Type B pancreatic cell (in vitro differentiated cells): ENCODE measurements at places on chromosomes 16 and 17.

- no peak for DNase-seq
Measured at GRCh38 chr16:23863511-23864422, 28.0 kb downstream of the PRKCB start.

DNA sequence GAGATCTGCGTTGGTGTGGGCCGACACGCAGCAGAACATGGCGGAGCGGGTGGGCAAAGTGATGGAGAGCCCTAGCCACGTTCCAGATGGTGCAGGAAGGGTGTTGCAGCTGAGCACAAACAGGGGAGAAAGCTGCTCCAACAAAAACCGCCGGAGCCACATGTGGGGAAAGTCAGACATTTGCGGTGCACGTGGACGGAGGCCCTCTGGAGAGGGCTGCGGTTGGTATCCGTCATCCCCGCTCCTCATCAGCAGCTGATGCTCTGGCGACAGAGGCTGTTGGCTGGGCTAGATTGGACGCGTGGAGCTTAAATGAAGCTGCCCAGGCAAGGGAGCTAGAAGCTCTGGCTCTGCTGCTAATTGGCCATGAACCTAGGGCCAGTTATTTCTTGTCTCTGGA is 43.5 kb upstream of the ADCY9 start:
- no peak for DNase-seq

DNA sequence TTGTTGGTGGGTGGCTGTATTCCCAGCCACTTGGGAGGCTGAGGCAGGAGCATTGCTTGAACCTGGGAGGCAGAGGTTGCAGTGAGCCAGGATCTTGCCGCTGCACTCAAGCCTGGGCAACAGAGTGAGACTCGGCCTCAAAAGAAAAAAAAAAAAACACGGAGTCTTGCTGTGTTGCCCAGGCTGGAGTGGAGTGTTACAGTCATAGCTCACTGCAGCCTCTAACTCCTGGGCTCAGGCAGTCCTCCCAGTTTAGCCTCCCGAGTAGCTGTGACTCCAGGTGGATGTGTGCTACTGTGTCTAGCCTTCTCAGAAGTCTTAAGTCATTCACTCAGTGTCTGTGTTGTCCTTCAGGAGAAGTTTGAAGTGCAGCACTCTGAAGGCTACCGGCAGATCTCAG is 27.4 kb downstream of the NDE1 start:
- no peak for DNase-seq

- DNase-seq: no peak
Measured at GRCh38 chr16:85366031-85366763, 246.9 kb upstream of the GSE1 start.

- no peak for DNase-seq
Measured at GRCh38 chr17:10251212-10251948, 53.0 kb upstream of the GAS7 start.

DNA sequence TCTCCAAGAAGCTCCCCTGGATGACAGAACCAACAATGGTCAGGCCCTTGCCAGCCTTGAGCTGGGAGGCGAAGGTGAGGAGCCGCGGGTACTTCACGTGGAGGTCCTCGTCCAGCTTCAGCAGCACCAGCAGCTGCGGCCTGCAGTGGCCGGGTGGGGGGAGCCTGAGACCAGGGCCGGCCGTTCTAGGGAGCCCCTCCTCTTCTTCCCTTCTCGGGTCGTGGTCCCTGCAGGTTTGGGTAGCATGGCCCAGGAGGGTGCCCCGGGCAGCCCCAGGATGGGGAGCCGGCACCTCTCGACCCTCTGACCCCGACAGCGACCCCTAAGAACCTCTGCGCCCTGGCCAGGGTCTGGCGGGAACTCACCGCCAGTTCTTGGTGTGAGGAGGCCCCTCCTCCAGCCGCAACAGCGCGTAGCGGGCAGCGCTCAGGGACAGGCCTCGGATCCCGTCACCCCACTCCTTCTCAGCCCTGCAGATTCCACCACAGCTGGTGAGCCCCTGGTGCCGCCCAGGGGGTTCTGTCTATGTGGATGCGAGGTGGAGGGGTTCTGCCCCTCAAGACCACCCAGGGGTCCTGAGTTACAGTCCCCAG is 3.1 kb upstream of the LCAT start:
- DNase-seq: no peak

- DNase-seq: no peak
Measured at GRCh38 chr17:78137392-78138203, 7.0 kb downstream of the TMC8 start.

GRCh38 chr17:73096211-73096610 is 3.7 kb upstream of the SLC39A11 start:
- DNase-seq: no peak

DNA sequence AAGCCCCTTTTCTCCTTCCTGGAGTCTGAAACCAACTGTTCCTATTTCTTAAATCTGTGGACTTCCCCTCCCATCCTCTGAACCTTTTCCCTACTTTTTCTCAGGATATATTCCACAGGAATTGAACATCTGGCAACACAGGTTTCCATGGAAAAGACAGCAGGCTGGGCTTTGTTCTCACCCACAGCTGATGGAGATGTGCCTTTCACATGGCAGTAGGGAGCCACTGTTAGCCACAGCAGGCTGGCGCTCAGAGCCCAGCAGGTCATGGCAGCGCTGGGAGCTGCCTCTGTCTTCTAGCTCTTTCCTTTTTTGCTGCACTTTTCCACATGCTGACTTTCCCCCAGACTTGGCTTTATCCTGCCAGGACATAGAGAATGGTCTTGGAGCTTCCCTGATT is 116.4 kb upstream of the NLRP1 start:
- DNase-seq: no peak

DNA sequence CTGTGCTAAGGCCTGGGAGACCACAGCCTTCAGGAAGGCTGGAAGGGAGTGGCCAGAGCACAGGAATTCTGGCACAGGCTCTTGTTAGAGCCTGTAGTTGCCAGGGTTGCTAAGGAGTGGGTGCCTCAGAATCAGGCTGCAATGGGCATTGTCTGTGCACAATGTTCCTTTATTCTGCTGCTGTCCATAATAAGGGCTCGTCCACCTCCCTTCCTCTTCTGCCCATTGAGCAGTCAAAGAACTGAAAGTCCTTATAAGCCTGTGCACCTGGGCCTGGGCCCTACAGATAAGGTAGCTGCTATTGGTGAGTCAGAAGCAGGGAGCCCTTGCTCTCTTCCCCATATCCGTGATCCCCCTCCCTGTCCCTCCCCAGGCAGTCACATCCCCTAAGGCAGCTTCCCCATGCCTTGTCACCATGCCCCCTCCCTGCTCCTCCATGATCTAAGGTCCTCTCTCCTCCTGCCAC is 5.4 kb upstream of the CNGB1 start:
- DNase-seq: no peak

GRCh38 chr17:31112001-31112661 is 17.4 kb downstream of the NF1 start:
- DNase-seq: no peak

GRCh38 chr16:88497561-88498462 is 44.7 kb downstream of the ZFPM1 start:
- no peak for DNase-seq

DNA sequence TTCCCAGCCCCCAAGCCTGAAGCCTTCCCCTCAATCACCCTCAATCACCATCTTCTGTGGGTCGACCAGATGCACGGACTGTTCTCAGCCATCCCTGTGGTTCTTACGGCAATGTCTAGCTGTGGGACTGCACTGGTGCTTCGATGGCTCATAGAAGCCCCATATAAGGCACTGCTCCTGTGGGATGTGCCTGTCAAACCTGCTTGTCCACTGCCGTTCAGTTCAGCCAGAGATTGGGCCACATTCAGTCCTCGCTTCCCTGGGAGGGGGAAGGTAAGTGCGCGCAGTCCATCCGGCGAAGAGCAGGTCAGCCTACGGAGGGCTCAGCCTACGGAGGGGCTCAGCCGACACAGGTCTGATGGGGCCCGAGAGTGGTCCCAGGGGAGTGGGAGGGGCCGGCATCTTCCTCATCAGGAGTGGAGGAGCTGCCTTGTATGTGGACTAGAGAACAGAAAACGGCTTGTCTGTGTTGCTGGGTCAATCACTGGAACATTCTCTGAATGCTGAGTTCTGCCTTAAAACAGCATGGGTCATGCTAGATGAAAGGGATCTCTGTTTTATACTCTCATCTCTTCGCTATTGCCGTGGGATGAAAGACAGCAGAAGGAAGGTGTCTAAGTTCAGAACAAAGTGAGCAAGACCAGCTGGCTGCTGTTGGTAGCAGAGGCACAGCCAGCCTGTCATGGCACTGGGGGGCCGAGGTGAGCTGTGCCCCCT is at the start of gene CARD14:
CARD14 (plus strand) TSS at position 247 of the 717 bp plus-strand sequence. CDS start 11,409 bp downstream, outside the sequence.
- DNase-seq: no peak

- DNase-seq: no peak
Measured at GRCh38 chr17:7553356-7553755, 4.5 kb downstream of the TNFSF12 start.

GRCh38 chr16:86012221-86012620 is 113.3 kb downstream of the IRF8 start:
- no peak for DNase-seq

DNA sequence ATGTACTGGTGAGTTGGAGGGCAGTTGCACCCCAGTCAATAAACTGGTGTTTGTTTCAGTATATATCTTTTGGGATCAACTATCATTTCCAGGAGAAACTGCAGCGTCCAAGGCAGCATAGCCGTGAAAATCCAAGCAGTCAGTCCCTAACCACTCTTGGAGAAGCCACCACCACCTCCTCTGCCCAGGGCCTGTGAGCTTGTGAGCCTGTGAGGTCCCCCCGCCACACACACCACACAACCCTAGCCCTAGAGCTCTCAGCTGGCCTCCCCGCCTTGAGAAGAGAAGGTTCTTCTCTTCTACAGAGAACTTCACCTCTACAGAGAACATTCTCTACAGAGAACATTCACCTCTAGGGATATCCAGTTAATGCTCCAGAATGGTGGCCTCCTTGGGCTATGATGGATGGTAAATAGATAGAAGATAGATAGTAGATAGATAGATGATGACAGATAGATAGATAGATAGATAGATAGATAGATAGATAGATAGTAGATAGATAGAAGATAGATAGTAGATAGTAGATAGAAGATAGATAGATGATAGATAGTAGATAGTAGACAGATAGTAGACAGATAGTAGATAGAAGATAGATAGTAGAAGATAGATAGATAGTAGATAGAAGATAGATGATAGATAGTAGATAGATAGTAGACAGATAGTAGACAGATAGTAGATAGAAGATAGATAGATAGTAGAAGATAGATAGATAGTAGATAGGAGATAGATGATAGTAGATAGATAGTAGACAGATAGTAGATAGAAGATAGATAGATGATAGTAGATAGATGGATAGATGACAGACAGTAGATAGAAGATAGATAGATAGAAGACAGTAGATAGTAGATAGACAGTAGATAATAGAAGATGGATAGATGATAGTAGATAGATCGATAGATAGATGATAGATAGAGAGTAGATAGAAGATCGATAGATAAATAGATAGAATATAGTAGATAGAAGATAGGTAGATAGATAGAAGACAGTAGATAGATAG is 13.7 kb downstream of the ALOX15B start:
- DNase-seq: no peak

DNA sequence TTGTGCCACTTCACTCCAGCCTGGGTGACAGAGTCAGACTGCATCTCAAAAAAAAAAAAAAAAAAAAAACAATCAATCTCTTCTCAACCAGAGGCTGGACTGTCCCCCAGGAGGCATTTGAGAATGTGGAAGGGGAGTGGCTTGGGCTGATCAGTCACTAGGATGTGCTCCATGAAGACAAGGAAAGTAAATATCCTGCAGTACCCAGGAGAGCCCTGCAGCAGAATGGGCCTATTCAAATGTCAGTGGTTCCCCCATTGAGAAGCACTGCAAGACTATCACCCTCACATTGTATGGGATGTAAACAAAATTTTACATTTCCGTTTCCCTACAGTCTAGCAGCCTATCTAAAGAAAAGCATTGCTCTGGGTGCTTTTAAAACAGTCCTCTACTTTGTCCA is 70.3 kb downstream of the DNAH9 start:
- DNase-seq: no peak

GRCh38 chr16:11418506-11418905 is 73.2 kb downstream of the RMI2 start:
- no peak for DNase-seq

DNA sequence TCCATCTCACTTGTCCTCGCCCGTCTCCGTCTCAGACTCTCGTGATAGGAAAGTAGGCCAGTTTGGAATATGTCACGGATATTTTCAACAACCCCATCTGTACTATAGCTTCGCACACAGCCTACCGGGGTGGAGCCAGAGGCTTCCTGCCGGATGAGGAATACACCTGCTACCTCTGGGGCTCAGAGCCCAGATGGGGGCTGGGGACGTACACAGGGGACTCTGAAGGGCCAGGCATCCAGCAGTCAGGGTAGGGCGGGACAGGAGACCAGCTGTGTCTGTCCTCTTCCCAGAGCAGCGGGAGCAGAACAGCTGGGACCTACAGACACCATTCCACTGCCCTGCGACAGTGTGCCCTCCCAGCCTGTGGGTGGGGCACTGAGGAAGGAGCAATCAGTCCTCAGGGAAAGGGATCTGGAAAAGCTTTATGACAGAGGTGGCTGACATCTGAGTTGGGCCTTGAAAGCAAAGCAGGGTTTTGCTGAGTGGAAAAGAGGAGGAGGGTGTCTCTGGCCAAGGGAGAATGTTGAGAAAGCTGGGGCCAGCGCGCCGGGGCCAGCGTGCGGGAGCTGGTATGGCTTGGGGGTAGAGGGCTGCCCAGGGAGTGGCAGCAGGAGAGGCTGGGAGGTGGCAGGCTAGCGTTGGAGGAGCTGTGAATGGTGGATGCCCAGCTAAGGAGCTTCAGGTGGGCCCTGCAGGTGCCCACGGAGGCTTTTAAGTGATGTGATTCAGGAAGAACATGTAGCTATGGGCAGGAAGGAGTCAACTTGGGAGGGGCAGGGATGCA is 11.5 kb upstream of the SRCIN1 start:
- DNase-seq: no peak

GRCh38 chr16:71698491-71698890 is 26.0 kb downstream of the PHLPP2 start:
- DNase-seq: no peak

DNA sequence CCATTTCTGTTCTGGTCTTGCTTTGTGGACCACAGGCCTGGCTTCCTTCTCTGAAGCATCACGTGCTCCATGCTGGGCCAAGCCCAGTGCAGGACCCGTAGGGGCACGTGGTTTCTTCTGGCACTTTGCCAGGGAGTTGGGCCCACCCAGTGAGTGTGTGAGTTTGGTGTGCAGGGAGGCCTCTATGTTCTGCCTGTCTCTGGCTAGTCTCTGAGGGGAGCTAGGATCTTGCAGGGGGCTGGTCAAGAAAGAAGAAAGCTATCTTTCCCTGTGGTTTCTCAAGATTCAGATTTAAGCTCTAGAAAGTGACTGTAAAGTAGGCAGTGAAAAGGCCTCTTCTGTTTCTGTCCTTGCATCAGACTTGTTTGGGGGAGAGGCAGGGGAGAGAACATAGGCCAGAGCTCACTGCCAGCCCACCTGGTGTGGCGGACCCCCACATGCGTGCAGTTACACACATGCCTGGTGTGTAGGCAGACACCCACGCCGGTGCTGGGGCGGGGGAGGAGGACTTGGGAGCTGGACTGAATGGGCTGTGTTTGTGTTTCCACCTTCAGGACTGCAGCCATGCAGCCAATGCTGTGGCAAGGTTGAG is 11.8 kb downstream of the LASP1 start:
- peak; percentile 85 for DNase-seq
